ENCODE measurements at places on chromosomes 1 and 21.

DNA sequence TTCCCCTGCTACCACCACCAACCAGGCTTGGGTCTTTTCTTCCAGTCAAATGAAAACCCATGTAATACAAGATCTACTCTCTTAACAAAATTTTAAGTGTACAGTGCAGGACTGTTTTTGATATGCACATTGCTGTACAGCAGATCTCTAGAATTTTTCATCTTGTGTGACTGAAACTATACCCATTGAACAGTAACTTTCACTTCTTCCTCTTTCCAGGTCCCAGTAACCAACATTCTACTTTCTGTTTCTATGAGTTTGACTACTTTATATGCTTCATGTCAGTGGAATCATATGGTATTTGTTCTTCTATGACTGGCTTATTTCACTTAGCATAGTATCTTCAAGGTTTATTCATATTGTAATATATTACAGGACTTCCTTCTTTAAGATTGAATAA is 45.3 kb upstream of the PLPPR4 start:
- no peak for DNase-seq

GRCh38 chr1:37655274-37655673 is 20.6 kb upstream of the RSPO1 start:
- no peak for DNase-seq

DNA sequence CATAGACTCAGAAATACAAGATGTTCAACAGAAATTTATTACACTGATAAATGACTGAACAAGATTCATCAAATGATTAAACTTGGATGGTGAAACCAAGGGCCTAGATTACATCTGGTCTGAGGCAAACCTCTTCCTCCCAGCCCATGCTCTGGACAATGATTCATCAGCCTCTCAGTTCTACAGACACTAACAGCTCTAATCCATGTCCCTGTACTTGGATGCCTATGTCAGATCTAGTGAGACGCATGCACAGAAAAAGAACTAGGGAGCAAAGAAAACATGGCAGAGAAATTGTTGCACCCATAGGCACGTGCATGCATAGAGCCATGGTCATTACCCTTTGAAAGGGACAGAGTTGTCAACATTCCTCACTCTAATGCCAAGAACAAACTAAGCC is 250.1 kb downstream of the KCNH1 start:
- DNase-seq, result no peak

DNA sequence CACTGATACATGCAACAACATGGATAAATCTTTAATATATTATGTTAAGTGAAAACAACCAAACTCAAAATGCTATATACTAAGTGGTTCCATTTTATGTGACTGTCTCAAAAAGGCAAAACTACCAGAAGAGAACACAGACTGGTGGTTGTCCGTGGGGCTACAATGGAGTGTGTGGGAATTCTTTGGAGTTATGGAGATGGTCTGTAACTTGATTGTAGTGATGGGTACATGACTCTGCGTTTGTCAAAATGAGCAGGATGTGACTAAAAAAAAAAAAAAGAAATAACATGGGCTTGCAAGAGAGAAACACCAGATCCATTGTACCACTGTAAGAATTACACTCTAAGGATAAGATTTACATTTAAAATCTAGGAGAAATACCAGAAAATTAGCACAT is 52.2 kb upstream of the KIAA1614 start:
- no peak for DNase-seq

- no peak for DNase-seq
Measured at GRCh38 chr1:68516066-68516465, 19.2 kb upstream of the DEPDC1 start.

- DNase-seq, result no peak
Measured at GRCh38 chr1:176983731-176984130, 180.8 kb downstream of the ASTN1 start.

GRCh38 chr21:46226920-46227599 is 1.5 kb downstream of the LSS start:
- no peak for DNase-seq

DNA sequence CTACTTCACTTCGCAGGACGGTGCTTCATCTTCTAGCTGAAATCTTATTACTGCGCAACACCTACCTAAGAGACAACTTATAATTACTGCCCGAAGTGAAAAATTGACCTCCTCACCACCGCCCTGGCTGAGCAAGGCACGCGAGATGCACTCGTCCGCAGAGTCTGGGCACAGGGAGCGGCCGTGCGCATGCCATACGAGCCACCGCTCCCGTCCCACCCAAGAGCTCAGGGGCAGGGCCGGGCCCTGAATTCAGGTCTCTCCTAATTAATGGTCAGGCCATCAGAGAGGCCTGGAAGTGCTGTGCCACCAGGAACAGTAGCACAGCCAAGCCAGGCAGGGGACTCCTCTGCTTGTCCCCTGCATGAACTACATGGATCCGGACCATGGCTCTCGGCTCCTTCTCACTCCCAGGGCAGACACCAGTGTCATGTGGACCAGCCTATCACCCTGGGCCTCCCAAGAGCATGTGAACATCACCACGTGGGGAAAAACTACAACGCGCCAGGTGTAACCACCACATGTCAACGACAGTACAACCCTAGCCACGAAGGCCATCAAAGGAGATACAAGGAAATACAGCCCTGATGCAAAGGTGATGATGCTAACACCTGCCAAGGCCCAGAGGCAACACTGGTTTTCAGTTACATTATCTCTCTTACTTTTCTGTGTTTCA is 11.5 kb downstream of the RIPK4 start:
- DNase-seq, result no peak

DNA sequence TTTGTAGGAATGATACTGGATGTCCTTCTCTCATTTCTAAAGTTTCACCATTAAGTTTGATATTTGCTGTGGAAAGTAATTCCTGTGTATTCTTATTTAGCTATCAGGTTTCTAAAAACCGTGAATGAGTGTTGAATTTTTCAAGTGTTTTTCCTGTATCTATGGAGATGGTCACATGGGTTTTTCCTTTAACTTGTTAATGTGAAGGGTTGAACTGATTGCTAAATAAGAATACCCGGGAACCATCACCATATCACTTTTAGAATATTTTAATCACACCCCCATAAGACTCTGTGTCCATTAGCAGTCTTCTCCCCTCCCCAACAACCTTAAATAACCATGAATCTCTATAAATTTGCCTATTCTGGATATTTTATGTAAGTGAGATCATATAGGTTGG is 16.5 kb upstream of the ASAP3 start:
- DNase-seq, result no peak

DNA sequence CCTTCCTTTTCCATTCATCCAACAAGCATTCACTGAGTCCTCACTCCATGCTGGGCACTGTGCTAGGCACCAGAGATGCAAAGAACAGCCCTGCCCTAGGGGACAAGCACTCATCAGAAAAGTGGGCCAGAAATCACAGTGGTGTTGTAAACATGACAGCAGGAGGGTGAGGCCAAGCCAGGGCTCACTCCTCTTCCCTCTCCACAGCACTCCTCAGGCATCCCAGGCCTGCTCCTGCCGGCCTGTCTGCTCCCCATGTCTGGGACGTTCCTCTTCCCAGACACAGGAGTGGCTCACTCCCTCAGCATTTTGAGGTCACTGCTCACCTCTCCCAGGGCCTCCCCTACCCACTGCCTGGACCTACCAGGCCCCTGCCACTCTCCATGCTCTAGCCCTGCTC is 61.8 kb downstream of the KCND3 start:
- DNase-seq, result no peak

DNA sequence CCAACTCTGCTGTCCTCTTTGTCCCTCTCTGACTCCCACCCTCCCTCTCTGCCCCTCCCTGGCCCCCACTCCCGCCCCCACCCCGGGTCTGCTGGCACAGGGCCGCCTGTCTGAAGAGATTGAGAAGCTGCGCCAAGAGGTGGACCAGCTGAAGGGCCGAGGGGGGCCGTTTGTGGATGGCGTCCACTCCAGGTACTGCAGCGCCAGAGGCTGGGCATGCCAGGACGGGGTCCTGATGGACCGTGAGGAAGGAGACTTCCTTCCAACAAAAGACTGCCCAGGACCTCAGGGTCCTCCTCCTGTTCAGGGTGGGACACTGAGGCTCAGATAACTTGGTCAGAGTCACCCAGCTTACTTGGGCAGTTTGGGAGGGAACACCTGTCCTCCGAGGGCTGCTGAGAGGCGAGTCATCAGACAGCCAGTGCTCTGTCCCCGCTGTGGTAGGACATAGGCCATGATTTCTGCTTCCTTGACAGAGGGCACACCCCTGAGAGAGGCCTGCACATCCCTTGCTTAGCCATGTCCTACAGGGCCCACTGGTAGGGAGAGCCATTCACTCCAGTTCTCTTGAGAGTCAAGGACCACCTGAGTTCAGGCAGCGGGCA is 23.4 kb downstream of the PPFIA4 start:
- DNase-seq, result no peak

DNA sequence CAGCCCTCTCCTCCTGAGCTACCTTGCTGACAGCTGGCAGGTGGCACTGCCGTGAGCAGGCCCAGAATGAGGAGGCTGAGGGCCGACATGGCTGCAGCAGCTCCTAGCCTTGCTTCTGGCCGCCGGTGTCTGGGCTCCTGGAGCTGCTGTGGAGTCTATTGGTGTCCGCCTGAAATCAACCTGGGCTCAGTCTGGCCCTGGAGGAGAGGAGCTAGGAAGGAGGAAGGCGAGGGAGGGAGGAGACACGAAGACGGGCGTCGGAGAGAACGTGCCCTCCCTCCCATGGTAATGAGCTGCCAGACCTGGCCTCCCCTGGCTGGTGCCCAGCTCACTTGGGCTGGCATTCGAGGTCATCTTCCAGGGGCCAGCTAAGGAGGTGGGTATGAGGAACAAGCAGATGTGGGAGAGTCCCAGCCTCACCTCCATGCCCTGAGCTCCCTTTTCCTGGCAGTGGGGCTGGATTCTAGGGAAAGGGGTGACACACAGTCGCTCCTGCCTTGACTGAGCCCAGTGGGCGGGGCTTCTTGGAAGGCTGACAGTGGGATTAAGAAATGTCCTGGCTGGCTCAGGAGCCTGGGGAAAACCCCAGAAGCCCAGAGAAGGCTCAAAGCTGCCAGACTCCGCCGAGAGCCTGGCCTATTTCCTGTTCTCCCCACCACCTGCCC is at the start of gene PDZK1IP1:
Gene PDZK1IP1, minus strand, starts transcription at position 193 of the 665 bp plus-strand sequence. Its CDS starts 104 bp downstream, at position 89.
- DNase-seq, result no peak
